ENCODE measurements at places on chromosomes 11 and 22.

DNA sequence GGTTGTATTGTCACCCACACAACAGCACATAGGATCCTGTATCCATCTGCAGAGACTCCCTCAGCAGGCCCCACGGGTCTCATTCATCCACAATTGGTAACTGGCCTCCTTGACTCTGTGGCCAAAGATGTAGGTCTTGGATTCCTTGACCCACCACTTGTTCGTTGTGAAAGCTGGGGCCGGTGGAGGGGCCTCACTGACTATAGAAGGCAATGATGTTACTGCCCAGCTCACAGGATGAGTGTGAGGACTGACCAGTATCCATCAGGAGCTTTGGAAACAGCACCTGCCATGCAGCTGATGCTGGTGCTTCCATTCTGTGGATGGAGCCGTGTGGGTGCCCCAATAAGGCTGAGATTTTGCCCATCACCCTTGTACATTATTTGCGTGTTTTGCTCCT lies 615.7 kb downstream of the BRD1 start:
- no peak for DNase-seq

GRCh38 chr11:72229925-72230763 lies 5.6 kb downstream of the INPPL1 start:
- no peak for DNase-seq

DNA sequence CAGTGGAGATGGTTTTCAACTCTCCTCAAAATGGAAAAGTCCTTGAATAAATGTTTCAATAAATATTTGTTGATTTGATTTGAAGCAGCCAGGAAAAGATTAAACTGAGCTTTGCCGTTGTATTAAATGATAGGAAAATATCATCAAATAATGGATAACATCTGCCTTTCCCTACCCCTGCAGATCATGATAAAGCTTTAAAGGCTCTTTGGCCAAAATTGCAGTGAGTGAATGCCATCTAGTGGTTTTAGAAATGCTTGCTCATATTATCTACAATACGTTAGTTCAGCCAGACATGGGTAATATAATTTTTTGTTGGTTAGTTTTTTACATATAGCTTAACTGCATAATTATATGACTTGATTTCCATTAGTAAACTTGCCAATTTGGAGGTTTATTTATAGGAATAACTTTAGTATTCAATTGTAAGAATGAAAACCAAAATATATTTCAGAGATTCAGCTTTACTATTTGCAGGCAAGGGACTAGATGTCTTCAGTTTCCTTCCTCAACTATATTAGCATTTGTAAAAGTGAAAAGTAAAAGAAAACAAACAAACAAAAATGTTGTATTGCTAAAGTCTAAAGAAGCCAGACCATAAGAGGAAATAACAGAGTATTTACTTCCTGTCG lies 159.2 kb downstream of the MSANTD4 start:
- no peak for DNase-seq

- DNase-seq, result no peak
Observed at GRCh38 chr11:19026862-19027261, 33.7 kb downstream of the MRGPRX2 start.

- DNase-seq, result no peak
Observed at GRCh38 chr11:102946237-102946636, 9.3 kb downstream of the MMP13 start.

GRCh38 chr11:128259816-128260215 lies 327.5 kb downstream of the ETS1 start:
- no peak for DNase-seq

- DNase-seq, result no peak
Observed at GRCh38 chr11:90423378-90423777, 200.5 kb upstream of the CHORDC1 start.

DNA sequence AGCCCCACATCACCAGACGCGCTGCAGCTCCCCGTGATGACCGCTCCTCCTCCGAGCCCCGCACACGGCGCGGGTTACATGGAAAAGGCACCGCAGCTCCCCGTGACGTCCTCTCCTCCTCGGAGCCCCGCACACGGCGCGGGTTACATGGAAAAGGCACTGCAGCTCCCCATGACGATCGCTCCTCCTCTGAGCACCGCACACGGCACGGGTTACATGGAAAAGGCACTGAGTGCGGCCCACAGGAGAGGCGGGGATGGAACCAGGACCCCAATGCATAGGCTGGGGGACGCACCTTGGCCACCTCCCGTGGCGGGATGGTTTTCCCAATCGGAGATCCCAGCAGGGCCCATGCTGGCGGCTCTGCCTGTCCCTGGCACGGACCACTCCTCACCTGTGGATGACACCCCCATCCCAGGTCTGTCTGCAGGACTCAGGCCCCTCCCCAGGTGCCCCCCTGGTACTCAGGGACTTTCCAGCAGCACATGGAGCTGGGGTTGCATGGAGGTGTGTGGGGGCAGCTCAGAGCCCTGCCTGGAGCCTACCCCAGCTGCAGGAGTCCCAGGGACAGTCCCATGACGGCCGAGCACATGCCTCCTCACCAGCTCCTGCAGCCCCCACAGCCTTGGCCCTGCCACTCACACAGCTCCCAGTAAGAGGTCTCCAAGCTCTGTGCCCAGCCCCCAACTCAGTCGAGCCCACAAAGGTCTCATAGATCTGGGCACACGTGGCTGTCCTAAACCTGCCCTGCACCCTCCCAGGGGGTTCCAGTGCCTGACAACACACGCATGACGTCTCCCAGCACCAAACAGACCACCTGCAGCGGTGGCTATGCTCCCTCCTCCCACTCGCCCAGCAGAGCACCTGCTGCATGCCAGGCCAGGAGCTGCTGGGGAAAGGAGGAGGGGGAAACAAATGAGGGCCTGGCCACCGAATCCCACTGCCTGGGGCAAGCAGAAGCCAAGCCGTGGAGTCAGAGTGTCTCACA lies 166.6 kb downstream of the BRD1 start:
- no peak for DNase-seq

DNA sequence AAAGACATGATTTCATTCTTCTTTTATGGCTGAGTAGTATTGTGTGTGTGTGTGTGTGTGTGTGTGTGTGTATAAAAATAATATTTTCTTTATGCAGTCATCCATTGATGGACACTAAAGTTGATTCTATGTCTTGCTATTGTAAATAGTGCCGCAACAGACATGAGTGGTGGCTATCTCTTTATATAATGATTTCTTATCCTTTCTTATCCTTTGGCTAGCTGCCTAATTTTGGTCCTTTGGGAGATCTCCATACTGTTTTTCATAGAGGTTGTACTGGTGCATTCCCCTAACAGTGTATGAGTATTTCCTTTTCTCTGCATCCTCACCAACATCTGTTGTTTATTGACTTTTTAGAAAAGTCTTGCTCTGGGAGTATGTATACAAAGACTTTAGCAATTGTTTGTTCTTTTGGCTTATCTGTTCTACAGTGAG lies 107.0 kb downstream of the STIM1 start:
- no peak for DNase-seq

DNA sequence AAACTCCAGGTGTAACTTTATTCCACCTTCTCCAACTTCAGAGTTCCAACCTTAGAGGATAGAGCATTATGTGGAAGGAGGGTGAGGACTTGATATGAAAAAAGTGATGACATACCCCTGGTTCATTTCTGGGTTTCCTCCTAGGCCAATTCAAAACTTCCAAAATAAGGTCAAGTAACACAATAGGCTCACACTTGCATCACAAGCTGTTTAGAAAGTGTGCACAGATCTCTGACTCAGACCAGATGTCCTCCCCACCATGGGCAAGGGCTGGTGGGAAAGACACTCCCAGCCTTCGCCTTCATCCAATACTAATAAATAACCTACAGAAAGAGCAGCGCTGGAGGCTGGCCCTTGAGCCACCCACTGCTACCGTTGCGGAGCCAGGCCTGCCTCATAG lies 5.8 kb upstream of the BUD13 start:
- DNase-seq, result no peak

DNA sequence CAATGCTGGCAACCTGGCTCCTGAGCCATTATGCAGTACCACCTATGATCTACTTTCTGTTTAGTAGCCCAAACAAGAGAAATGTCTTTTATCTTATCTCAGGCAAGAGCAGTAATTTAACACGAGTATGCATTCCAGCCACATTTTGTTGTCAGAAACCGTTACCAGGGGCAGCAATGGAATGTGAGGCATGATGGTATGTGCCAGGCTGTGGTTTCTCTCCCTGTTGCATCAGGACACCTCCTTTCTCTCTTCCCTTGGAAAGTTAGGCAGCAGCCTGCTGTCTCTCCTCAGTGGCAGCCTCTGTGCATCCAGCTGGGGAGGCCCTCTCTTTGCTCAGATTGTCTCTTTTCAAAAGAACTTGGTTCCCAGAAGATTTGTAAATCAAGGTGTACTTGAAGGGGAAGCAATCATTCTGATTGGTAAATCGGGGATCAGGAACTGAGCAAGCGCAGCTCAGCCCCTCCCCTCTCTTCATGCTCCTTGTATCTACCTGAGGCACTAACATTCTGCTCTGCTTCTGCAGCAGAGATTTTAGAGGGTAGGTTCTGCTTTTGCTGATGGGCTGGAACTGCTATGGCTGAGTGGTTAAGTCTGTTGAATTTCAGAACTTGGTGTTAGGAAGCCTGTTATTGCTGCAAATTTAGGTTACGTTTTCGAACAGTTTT lies 229.2 kb downstream of the ADAMTS15 start:
- no peak for DNase-seq

DNA sequence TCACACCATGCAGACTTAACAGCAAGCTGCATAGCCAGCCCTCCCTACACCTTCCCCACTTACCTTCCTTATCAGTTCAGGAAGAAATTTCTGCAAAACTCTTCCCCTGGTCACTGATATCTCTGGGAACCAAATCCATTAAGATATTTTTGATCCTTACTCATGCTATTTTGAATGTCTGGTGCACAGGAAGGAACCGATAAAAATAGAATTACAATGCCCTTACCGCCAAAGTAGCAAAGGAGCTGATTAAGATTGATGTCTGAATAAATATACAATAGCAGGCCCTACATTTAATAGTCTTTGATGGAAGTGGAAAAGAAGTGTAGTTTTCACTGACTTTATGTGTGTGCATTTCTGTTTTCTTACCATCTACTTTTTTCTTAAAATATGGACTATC lies 117.3 kb downstream of the MPPED2 start:
- no peak for DNase-seq

DNA sequence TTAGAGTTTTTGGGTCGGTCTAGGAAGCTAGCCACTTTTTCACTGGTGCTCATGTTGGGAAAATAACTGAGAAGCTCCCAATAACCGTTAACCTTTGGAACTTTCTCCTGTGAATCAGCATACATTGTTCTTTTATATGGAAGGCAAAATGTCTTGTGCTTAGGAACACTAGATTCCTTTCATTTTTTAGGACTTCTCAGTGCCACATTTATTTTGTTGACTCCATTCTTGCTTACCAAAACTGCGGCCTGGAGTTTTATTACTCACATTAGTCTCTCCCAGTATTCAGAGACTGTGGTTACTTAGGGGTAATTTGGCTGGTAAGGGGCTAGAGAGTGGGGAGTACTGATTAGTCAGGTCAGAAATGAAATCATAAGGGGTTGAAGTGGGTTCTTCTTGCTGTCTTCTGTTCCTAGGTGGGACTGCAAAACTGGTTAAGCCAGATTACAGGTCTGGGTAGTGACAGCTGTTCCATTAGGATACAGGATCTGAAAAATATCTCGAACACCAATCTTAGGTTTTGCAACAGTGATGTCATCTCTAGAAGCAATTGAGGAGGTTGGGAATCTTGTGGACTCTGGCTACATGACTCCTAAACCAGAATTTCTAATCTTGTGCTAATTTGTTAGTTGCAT lies 631.4 kb upstream of the LUZP2 start:
- no peak for DNase-seq

- no peak for DNase-seq
Observed at GRCh38 chr11:70570693-70571395, 172.5 kb downstream of the CTTN start.

DNA sequence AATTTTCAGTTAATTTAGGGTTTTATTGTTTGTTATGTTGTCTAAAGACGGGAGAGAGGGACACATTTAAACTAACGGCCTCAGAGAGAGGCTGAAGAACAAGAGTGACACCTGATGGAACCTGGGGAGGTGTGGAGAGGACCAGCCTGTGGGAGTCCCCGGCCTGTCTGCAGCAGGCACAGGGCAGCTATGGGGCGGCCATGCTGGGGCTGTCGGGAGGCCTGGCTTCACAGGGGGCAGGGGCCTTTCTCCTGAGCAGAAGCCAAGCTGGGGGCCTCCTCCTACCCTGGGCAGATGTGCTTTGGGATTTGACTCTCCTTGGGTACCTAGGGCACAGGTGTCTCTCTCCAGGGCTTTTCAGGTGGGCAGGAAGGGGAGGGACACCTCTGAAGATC lies 21.9 kb downstream of the RELT start:
- no peak for DNase-seq

DNA sequence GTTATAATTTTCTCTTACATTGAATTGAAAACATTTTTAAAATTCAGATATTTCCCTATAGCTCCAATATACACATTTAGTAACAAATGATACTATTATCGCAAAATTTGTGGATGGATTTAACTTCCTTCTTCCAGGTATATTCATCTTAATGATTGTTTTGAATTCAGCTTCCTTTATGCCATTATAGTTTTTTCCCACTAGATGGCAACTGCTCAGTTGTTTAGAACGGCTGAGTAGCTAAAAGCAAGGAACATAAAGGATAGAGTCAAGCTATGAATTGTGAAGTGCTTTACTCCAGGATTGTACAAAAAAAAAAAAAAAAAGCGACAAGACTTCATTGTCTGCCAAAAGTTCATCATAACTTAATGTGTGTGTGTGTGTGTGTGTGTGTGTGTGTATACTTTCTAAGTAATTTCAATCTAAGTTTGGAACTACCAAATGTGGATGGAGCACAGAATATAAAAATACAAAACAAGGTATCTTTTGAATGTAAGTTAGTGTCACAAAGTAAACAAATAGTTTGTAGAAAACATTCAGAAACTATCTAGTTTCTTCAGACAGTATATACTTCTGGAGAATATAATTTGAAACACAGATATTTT lies 846.4 kb downstream of the DLG2 start:
- no peak for DNase-seq

DNA sequence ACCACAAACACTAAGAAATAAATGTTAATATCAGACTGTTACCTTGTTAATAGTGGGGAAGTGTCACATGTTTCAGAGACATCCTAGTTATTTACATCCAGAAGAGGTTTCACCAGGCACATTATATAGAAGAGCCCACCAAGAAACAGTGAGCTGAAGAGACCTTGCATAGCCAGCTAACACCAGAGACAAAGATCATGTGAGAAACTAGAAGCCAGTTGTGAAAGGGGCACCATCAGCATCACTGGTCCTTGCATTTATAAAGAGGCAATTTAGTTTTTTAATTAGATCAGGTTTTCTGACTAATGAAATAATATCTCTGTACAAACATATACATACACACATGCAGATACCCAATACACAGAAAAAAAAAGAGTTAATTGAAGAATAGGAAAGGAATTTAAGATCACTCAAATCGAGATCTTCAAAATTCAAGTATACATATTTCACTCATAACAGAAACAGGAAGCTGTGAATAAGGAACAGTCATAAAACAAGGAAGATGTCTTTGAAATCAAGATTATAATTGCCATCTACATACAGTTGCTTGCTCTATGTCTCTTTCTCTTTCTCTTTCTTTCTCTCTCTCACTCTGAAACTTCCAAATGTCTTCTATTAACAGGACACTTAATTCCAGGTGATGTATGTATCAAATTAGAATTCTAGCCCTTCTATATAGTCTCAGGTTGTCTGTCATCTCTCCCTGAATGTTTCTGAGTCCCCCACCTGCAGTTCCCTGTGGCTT lies 348.7 kb downstream of the ETS1 start:
- no peak for DNase-seq
